CD8-positive, alpha-beta T cell (primary cell): ENCODE measurements at places on chromosomes 4 and X. TPM values are rescaled to one million over a fixed set of nuclear protein-coding genes. Genes with fewer than 3 reads are reported as not detected.

GRCh38 chr4:17195461-17196275 is 297.2 kb upstream of the LDB2 start:
- no peak for DNase-seq

- DNase-seq = no peak
Measured at GRCh38 chrX:24277405-24277804, 36.5 kb downstream of the SUPT20HL2 start.

GRCh38 chr4:117874216-117874615 is 160.1 kb upstream of the NDST3 start:
- DNase-seq = no peak

DNA sequence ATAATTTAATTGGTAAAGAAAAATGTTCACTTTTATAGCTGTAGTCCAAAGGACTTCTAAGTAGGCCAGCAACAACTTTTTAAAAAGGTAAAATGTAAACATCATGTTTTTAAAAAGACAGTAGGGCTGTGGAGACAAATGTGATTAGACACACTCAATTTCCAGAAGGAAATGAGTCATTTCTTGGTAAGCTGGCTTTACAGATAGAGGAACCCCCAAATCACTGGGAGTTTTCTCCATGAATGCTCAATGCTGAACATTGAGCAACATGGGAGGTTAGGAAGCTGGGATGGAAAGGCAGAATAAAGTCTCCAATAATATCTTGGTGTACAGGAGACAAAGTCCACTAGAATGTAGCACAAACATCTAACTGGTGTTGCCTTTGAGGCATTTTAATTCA is 121.3 kb downstream of the NWD2 start:
- DNase-seq = no peak

GRCh38 chrX:101219116-101219863 is at the start of gene DRP2:
DRP2 (plus strand) TSS chrX:101219786; CDS start chrX:101231648, 11,862 bp downstream.
- no peak for DNase-seq

Gene SH3D19
- total RNA-seq = 0.60 TPM

Gene HHIP
- total RNA-seq = not detected

DNA sequence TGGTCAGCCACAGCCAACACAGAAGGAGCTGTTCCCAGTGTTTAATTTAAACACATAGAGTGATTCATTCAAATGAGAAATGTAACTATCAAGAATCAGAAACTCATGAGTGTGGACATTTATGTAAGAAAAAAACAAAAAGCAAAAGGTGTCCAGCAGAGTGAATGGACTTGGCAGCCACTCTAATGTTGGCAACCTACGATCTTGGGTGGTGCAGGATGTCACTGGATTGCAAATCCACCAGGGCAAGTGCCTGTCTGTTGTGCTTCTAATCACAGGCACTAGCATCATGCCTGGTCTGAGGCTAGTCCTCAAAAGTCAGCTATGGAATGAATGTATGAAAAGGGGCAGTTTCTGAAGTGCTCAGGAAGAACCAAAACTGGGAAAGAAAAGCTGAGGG is 277.7 kb upstream of the CLNK start:
- no peak for DNase-seq

GRCh38 chr4:168388890-168389289 is 70.3 kb upstream of the DDX60 start:
- DNase-seq = no peak

DNA sequence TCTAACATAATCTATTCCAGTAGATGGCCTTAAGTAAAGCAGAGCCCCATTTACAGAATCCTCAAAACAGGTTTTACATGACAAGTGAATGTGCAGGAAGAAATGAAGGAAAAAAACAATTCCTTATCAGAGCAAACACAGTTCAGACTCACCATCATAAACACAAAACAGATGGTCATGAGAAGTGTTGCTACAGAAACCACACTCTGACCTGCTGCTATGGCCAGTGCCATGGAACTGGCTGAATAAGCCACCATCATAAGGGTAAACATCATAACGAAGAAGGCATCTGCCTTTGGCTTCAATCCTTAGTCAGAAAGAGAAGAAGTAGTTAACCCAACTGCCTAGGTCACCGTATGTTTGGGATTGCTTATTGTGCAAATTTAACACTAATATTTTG is 61.1 kb downstream of the ABCG2 start:
- no peak for DNase-seq

DNA sequence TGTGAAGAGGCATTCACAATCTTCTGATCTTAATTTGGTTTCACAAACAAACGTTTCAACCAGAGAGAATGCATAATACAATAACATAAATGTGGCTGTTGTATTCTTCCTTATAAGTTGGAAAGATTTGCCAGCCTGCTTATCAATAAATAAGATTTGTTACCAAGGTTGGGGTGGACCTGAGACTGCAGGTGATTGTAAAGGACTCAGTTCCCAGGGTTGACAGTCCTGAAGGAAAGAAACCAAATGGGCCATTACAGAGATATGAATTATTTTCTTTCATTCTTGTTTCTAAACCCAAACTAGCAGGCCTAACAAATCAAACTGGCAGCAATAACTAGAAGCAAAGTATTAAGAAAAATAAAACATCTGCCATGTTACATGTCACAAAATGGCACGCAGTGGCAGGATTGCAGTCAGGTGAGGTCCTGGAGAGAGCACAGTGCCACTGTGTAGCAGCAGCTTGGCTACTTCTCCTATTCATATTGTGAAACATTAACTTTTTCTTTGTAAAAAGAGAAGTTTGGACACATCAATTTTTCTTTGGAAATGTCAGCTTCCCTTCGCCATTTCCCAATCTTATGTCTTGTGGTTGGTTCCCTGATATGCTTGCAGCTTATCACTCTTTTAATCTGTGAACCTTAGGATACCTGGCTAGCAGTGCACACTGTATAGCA is 133.8 kb upstream of the EMCN start:
- DNase-seq = no peak

GRCh38 chr4:116015062-116015461 is 901.6 kb upstream of the NDST4 start:
- no peak for DNase-seq

GRCh38 chr4:53321151-53321983 is 44.5 kb downstream of the SCFD2 start:
- DNase-seq = no peak

- DNase-seq = no peak
Measured at GRCh38 chr4:80814266-80814665, 216.2 kb upstream of the BMP3 start.

DNA sequence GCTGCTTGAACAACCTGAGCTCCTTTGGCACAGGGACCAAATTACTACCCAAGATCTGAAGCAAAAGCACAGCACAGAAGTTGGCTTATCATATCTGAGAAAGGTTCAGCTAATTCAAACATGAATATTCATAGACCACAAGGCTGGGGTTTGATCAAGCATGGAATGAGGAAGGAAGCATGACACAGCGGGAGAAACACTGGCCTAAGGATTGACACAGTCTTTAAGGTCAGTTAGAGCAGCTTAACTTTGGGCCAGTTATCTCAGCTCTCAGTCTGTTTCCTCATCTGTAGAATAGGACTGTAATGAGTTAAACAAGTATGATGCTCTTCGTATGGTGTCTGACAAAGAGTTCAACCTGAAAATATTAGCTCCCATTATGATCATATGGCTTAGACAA is 88.5 kb upstream of the CBR4 start:
- no peak for DNase-seq

Gene HEPH
- total RNA-seq = not detected

DNA sequence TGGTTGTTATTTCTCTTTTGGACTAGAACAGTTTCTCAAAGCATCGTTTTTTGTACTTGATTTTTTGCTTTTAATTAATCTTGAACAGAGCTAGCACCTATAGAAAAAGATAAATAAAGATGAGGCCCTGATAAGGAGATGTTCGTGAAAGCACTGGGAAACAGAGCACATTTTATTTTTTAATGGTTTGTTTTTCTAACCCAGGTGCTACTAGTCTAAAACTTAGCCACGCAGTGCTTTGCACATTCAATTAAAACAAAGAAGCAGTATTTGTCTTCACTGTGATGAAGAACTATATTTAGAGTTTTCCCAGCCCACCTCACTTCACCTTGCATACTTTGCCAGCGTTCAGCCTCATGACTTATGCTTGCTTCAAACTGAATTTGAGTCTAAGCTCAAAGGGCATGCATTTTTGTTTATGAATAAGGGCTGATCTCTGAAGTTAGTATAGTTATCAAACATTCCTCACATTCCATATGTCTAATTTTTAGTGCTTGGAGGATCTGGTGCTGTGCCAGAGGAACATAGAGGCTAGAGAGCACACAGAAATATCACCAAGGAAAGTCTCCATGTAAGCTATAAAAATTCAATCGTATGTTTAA is 76.7 kb downstream of the WWC2 start:
- no peak for DNase-seq

Gene PABPC1L2B
- total RNA-seq = not detected

- DNase-seq = no peak
Measured at GRCh38 chrX:25544641-25545040, 528.9 kb upstream of the ARX start.

DNA sequence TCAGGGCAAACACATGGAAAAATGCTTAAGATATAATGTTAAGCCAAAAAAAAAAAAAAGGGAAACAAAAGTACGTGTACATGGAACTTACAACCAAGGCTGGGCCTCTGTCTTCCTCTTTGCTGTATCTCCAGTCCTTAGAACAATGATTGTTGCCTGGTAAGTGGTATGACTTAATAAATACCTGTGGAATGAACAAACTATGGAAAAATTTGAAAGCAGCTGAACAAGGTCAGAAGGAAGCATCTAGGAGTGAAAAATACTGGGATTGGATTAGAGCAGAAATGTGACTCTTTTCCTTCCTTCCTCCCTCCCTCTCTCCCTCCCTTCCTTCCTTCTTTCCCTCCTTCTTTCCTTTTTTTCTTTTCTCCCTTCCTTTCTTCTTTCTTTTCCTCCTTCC is 54.2 kb upstream of the SMIM10 start:
- no peak for DNase-seq

GRCh38 chrX:68647156-68647957 is at the start of gene STARD8:
STARD8 (plus strand) TSS chrX:68647666; CDS start chrX:68647883, 217 bp downstream.
- no peak for DNase-seq

DNA sequence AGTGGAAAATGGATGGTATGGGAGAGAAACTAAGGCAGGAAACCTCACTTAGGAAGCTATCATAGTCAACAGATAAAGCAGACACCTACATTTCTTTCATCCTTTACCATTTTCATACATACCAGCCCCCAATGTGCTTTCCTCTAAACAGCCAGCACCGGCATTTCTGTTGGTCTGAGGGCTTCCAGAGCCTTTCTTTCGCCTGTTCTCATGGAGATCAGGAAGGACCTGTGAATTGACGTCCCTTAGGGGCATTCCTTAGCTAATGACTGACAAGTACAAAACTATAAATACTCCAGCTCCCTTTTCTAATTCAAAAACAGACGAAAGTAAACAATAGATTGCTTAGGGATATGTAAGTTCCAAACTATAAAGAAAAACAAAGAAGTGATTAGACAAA is 215.5 kb upstream of the CNKSR2 start:
- no peak for DNase-seq

GRCh38 chr4:2820216-2820982 is 23.2 kb upstream of the ADD1 start:
- DNase-seq = no peak

Gene AFF2
- total RNA-seq = 1.9 TPM

GRCh38 chr4:8155048-8155447 is 3.6 kb downstream of the ABLIM2 start:
- DNase-seq = no peak

- DNase-seq = no peak
Measured at GRCh38 chr4:153001626-153002025, 65.5 kb downstream of the FHDC1 start.

DNA sequence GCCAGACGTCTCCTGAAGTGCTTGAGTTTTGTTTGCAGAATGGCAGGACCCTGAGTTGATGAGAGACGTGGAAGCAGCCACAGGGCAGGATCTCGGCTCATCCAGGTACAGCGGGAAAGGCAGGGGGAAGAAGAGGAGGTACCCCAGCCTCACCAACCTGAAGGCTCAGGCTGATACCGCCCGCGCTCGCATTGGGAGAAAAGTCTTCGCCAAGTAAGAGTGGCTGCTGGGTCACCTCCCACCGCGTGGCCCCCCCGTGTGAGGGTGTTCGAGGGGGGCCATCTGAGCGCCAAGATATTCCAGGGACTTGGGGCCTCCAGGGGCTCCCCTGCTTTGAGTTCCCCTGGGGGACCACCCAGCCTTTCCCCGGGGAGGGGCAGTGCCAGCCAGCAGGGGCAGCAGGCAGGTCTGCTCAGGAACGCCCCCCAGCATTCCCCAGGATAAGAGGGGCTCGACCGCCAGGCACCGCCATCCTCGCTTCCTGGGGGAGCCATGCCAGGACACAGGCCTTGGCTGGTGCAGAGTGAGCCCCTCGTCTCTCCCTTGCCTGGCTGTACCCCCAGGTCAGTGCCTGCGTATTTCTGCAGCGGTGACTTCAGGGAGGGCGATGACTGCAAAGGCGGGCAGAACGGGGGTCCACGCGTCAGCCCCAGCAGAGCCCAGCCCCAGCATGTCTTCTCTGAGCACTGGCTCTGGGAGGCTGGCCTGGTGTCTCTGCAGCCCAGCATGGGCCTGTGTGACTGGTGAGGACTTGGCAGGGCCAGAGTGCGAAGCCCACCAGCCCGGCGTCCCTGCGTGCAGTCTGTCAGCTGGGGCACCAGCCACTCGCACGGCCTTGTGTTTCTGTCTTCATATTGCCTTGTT is 22.3 kb downstream of the NKX1-1 start:
- DNase-seq = no peak

- no peak for DNase-seq
Measured at GRCh38 chr4:155903453-155903852, at the start of gene TDO2. TDO2 (plus strand) TSS chr4:155903696; CDS start chr4:155903759, 63 bp downstream.

DNA sequence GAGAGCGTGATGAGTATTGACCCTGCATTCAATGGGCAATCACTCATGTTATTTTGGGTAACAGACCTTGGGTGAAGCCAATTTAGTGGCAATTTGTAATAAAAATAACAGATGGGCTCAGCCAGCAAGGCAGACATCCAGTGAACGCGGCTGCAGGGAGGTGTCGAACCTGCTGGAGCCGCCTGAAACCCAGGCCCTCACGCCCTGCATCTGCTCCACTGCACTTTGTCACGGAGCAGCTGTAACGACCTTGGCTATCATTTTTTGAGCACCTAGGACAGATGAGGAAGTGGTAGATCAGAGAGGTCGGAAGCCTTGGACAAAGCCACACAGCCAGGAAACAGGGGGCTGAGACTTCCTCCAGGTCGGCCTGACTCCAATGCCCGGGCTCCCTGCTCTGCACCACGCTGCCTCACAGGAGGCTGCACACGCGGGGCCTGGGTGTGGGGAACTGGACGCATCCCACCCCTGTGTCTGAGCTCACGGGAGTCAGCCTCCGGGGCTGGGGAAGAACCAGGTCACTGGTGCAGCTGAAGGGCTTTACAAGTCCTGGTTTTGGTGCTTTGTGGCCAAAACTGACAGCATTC is 19.4 kb downstream of the HMX1 start:
- DNase-seq = no peak

DNA sequence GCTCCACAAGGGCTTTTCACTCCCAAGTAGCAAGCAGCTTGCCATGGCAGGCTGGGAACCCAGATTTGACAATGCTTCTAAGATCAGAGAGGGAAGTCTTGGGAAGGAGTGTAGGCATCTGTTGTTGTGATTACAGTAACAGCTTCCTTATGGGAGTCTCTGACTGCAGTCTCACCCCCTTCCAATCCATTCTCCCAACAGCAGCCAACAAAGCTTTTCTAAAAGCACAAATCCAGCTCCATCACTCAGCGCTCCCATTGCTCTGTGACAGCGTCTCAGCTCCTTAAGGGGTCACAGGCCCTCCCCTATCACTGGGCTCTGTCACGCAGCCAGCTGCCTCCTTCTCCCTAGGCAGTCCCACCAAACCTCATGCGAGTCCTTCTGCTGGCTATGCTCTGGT is 7.1 kb downstream of the IGFBP7 start:
- no peak for DNase-seq
